Camera-type eye (tissue), 1 donor: ENCODE measurements at places on chromosomes 3 and 15. TPM values are rescaled to one million over a fixed set of nuclear protein-coding genes. Genes with fewer than 3 reads are reported as not detected.

The NOX5 gene
- 0.55 TPM for total RNA-seq

The ZMAT3 gene
- 11.7 TPM for total RNA-seq

The CD276 gene
- total RNA-seq = 75.3 TPM

The GOLGA8R gene
- 10.7 TPM for total RNA-seq

The ADCY5 gene
- total RNA-seq = 11.8 TPM
